ENCODE measurements at places on chromosomes 2 and 18.

GRCh38 chr2:60433018-60433596, 120.3 kb downstream of the BCL11A start:
- DNase-seq: no peak

- no peak for DNase-seq
These were observed 179.8 kb upstream of the RBBP8 start for GRCh38 chr18:22753130-22753831.

DNA sequence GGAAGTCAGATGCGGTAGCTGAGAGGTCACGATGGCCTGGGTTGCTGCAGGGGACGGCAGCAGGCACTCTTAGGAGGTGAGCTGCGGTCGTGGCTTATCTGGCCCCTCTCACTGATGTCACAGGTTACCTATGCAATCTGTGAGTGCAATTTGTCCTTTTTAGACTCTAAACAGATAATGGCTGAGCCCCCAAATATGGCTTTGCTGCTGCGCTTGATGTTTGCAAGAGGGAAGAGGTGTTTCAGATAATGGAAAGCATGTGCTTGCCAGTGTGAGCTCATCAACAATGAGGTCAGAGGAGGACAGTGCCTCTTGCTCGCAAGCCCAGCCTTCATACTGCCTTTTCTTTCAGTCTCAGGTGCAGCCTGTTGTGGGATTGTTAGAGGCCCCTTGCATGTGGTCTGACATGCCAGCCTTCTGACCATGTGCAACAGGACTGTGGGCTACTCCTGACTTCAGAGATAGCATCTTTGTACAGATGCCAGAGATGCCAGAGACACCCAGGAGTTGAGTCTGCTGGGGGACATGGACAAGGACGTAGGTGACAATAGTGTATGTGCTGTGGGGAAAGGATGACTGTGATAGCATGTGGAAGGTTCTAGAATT, 151.3 kb downstream of the TANC1 start:
- DNase-seq: no peak

GRCh38 chr18:76234676-76235060, 260.4 kb downstream of the ZNF516 start:
- no peak for DNase-seq

All from activated T-cell treated with anti-CD3 and anti-CD28 coated beads for 4 hours (primary cell).